Activated T-cell treated with anti-CD3 and anti-CD28 coated beads, Interleukin-2, amount 50 U/mL, for 1 hour (primary cell): ENCODE measurements at places on chromosomes 4 and X.
A peak's percentile ranks its signal among the peaks of the same experiment; 100 is the strongest.

DNA sequence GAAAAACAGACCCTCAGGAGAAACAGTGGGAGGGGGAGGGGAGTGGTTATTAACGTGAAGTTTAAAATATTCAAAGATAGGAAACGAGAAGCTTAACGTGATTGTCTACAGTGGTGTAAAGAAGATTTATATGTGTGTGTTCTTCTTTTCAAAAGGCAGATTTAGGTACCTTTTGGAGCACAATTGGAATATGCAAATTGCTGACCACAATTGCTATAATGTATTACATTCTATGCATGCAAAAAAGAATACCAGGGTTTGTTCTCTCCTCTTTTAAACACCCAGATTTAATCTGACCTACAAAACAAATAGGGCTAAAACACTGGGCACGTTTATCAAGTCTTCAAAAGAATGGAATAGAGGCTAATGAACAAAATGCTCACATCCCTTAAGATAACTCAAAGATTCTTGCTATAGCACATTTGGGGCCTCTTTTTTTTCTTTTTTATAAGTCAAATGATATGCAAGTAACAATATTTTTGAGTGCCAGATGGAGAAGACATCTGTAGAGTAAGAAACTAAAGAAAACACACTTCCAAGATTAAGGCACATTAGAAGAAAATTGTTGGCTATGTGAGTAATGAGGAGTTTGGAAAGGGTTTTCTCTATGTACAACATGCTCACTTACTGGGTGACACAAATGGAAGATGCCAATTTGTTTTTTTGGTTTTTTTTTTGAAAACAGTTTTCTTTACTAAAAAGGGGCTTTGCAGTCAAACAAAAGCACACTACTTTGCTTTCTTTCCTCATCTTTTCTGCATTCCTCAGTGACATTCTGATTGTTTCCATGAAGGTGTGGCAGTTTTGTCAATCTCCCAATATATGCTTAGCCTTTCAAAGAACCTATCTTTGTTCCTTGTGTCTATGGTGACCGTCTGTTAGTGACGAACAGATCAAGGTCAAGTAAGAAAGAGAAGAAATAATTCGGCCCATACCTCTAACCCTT, 240.3 kb downstream of the PALLD start:
- DNase-seq, result no peak

- DNase-seq, result peak; percentile 50
These were observed 810 bp downstream of the SPRY1 start for GRCh38 chr4:123397144-123398065.

GRCh38 chr4:184821242-184821641, 4.5 kb downstream of the ACSL1 start:
- DNase-seq, result no peak

DNA sequence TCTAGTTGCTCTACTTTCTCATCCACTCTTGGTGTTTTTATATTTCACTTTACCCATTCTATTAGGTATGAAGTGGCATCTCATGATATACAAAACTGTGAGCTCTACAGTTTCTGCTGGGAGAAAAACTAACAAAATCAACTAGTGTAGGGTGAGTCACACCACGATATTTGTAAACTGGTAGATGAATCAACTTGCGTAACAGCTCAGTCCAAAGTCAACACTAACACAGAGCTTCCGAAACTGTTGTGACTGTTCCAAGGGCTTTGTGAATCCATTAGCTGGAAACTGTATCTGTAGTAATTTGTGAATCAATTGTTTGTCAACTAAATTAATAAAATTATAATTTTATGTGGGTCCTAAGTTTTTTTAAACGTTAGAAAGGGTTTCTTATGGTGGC, 119.8 kb upstream of the TSPAN5 start:
- no peak for DNase-seq

DNA sequence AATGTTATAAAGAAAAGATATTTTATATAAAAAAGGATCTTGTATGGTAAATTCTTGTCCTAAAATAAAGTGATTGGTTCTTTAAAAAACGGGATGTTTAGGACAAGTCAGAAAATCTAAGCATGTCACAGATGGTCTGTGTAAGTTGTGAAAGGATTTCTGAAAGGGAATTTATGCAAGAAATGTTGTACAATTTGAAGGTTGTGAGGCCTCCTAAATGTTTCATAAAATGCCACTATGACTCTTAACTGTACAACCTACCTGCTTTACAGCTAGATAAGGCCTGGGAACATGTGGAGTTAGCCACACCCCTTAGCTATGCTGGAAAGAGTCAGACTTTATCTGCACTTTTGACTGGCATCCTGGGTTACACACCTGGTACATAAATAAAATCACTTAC, 951.5 kb upstream of the POU3F4 start:
- no peak for DNase-seq

GRCh38 chrX:828411-828959, 197.9 kb downstream of the SHOX start:
- DNase-seq, result no peak

DNA sequence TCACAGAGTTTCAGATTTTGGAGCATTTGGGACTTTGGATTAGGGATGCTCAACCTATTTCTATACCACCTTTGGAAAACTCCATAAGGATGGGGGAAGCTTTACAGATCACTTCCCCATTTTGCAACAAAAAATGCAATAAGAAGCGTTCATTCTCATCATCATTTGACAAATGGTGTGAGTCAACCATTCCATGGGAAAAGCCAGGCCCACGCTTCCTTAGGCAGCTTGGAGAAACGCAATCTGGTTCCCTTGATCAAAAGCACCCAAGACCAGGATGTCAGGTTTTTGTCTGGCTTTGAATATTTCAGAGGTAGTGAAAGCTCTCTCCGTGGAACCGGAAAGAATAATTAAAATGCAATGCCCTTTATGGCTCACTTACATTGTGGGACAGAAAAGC, 79.3 kb upstream of the C4orf50 start:
- DNase-seq, result no peak

- no peak for DNase-seq
These were observed 1811.2 kb upstream of the PCDH10 start for GRCh38 chr4:131337936-131338335.

DNA sequence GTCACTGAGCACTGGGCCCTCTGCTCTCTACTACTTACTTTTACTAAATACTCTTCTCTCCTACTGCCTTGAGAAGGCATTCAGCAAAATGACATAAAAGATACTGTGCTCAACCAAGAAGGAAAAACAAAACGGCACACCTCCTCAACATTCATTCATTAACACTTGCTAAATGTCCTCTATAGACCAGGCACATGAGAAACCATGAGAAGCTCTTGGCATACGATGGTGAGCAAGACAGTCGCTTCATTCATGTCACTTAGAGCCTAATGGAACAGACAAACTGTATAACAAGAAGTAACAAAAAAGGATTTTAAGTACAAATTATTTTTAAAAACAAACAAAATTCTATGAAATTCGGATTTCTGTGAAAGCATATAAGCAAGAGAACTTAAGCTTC, 38.7 kb downstream of the COL25A1 start:
- DNase-seq, result no peak

DNA sequence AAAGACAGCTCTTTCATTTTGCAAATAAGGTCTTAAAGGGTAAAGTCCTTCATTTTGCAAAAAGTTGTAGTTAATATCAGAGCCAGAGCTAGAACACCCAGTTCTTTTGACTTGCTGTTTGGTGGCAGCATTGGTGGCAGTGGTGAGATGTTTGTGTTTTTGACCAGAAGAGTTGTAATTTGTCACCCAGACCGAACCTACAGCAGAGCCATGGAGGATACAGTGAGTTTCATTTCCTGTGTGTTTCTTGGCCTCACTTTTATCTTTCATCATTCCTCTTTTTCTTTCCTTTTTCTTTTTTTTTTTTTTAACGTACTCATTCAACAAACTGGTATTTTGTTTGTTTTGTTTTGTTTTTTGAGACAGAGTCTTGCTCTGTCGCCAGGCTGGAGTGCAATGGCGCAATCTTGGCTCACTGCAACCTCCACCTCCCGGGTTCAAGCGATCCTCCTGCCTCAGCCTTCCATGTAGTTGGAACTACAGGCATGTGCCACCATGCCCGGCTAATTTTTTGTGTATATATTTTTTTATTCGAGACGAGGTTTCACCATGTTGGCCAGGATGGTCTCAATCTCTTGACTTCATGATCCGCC, 116.4 kb downstream of the AFF1 start:
- no peak for DNase-seq

DNA sequence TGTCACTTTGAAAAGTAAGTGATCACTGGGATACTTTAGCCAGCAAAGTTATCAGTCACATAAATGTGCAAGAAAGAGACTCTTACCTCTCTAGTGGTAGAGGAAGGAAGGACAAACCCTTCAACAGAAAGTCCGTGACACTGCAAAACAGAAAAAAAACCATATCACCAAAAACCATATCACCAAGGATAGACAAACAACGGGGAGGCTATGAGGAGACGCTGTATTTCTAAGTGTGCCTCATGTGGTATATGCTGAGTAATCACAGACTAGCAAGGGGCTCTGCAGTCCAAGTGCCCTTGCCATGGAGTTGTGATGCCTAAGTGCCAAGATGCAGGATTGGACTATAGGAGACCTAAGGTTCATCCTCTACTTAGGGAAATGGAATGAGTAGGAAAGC, 11.5 kb upstream of the HDAC8 start:
- DNase-seq, result no peak

DNA sequence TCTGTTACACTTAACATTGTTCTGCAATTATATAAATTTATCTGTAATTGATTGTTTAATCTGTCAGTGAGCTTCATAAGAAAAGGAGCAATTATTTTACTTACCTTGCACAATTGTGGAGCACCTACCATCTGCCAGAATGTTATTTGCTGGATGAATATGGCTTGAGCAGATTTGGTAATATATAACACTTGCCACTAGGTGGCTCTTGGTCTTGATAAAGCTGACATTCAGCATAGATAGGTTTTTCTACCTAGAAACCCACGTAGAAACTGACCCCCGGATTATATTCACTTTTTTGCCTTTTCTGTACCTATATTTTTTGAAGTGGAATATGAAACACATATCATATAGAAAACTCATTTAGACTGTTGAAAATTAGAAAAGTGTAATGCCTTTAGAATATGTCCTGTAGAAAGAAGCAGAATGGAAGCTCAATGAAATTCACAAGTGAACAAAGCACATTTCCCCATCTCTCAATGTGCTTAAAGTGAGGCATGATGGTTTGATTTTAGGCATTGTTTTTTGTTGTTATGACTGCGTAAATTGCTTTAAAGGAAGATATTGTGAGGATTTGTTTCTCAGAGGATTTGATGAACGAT, 9.5 kb downstream of the RBPJ start:
- DNase-seq, result no peak

DNA sequence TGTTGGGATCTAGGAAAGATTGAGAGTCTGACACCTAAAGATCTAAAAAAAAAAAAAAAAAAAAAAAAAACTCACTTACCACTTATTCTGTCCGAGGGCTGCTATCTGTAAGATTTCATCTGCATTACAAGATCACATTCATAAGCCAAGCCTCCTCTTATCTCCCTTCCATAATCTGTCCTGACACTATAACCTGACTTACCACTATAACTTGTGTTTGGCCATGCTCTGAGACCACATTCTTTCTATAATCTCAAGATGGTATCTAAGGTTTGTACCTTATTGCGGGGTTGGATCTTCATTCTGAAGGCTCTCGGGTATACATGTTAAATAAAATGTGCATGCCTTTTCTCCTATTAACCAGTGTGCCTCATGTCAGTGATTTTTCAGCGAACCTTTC, 144.4 kb downstream of the MAGEB17 start:
- no peak for DNase-seq

DNA sequence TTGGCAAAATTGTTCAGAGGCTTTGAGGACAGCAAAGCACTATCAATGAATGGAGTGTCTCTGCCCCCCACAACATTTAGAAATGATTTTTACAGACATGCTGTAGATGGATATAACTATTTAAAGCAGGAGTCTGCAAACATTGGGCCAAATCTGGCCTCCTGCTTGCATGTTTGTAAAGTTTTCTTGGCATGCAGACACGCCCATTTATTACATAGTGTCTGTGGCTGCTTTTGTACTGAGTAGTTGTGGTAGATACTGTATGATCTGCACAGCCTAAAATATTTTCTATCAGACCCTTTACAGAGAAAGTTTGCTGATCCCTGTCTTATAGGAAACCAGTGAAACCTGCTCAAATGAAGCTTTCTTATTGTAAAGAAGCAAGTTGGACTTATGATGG, 45.5 kb upstream of the PHEX start:
- DNase-seq, result no peak

DNA sequence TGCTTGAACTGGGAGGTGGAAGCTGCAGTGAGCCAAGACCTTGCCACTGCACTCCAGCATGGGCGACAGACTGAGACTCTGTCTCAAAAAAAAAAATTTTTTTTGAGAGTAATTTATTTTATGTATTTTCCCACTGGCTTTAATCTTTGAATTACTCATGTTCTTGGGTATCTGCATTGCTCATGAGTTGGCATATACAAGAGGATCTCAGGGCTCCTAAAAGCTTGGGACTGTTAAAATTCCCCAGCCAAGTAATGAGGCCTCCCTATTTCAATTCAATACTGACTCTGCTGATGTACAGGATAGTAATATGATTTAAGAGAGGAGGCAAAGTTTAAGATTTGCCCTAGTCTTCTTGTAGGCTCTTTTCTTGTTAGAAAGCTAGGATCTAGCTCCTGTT, 6.2 kb downstream of the IL21 start:
- no peak for DNase-seq

- no peak for DNase-seq
These were observed 23.9 kb downstream of the C4orf54 start for GRCh38 chr4:99633772-99634171.

DNA sequence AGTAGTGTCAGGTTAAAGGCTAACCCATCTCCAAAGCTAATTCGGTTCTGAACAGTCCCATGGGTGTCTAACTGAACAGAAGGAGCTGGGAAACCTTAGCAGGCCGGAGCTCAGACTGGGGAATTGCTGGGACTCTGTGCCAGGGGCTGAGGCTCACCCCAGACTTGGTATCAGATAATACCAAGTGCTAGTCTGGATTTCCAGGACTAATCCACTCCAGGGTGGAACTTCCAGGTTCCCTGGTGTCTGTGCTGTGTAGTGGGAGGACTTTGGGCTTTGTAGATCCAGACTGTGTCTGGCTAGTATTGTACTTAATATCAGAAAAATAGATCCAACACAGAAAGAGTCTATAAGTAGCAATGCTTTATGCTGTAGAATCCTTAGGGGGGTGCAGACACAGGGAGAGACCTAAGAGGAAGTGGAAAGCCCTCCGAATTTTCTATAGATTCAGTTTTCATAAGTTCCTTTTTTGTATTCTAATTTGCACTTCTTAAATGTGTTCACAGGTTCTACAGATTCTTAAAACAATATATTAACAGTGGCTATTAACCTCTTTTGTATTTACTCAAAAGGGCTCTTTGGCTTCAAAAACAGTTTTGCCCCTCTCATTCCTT, 4.1 kb downstream of the ZNF827 start:
- no peak for DNase-seq

DNA sequence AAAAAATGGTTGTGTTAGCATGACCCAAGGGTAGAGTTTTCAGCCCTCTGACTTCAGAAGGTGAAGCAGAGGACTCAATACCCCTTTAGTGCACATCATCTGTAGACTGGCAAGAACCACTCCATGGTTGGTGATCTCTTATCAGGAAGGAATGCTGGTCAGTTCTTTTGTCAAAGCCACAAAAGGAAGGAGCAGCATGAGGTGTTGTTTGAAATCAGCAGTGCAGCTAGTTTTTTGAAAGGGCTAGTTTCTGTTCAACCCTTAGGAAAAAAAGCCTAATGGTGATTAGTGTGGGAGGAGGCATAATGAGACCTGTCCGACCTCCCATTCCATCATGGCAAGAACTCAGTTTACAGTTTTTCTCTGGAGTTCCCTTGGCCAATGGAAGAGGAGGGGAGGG, 362.0 kb upstream of the CT83 start:
- no peak for DNase-seq
